ENCODE measurements at places on chromosomes 7 and 10. TPM values are rescaled to one million over a fixed set of nuclear protein-coding genes. Genes with fewer than 3 reads are reported as not detected.

Gene ATOH7
- total RNA-seq, result 0.44 TPM

- H3K4me1 ChIP-seq, result no peaks in the 10 kb centered on the region
- peak overlapping the region; percentile 87 for H3K27ac ChIP-seq
- DNase-seq, result no peak
- H3K27me3 ChIP-seq, result no peaks in the 10 kb centered on the region
- H3K4me3 ChIP-seq, result peak overlapping the region; percentile 53
These were observed 3.5 kb downstream of the ITIH2 start for GRCh38 chr10:7706534-7707073.

DNA sequence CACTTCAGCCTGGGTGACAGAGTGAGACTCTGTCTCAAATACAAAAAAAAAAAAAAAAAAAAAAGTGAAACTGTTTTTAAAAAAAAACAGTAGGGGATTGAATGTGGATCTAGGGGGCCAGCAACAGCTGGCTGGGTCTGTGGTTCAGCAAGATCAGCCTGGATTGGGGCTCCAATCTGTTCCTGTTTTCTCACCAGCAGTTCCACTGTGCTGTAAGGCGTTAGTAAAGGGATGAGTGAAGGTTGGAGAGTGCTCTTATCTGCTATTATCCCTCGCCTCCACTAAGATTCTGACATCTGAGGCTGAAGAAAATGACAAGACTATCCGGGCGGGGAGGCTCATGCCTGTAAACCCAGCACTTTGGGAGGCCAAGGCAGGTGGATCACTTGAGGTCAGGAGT is 41.6 kb upstream of the GTF2IRD1 start:
- no peaks in the 10 kb centered on the region for H3K36me3 ChIP-seq
- H3K27ac ChIP-seq, result no peak overlapping the region
- no peaks in the 10 kb centered on the region for H3K27me3 ChIP-seq
- H3K4me1 ChIP-seq, result no peaks in the 10 kb centered on the region

DNA sequence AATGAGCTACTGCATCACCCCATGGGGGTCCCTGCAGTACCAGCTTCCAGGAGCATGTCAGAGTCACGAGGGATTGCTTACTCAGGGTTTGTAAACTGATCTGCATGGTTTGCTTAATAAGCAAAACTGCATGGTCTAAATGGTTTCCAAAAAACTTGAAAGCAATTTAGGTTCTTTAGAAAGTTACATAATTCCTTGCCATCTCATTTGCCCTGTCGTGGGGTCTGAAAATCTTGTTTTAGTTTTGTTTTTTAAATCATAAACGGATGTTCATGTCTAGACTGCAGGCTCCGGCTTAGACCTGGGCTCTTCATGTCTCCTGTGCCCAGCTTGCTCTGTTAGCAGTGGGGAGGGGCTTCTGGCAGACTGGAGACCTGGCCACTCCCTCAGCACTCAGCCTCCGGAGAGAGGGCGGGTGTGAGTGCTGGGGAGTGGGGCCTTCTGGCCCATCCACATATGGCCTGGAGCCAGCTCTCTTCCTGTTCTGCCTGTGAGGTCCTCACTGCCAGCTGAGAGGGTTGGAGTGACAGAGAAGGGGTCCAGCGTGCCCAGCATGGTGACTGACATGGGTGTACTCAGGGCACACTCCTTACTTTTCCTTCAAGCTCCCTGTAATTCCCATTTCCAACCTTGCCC is 17.5 kb downstream of the PRF1 start:
- no peaks in the 10 kb centered on the region for H3K4me1 ChIP-seq
- H3K27me3 ChIP-seq, result no peaks in the 10 kb centered on the region
- no peak overlapping the region for H3K27ac ChIP-seq
- H3K36me3 ChIP-seq, result no peaks in the 10 kb centered on the region

DNA sequence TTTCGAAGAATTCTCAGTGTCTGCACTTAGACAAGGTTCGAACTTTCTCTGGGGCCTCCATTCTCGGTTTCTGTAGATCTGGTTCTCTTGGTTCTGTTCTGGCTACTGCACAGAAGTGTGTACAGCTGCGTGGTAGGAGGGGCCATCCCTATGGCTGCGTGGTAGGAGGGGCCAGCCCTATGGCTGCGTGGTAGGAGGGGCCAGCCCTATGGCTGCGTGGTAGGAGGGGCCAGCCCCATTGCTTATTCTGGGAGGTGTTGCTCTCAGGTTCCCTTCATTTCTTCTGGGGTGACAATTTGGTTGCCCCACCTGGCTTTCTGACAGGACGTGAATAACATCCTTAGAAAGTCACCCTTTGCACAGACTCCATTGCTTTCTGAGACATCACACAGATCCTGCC is 65.2 kb upstream of the CHST15 start:
- H3K4me3 ChIP-seq, result no peak overlapping the region
- DNase-seq, result no peak
- H3K36me3 ChIP-seq, result no peaks in the 10 kb centered on the region
- H3K27ac ChIP-seq, result no peak overlapping the region
- H3K4me1 ChIP-seq, result no peaks in the 10 kb centered on the region

Gene PDAP1
- 41.7 TPM for total RNA-seq
